ENCODE measurements at places on chromosomes 7 and 10. TPM values are rescaled to one million over a fixed set of nuclear protein-coding genes. Genes with fewer than 3 reads are reported as not detected.
A peak's percentile ranks its signal among the peaks of the same experiment; 100 is the strongest.

Gene LIPM
- polyA plus RNA-seq: not detected

Gene LBX1
- polyA plus RNA-seq: not detected

Gene JAKMIP3
- not detected for polyA plus RNA-seq

GRCh38 chr7:30778255-30779025 lies 7.2 kb downstream of the MINDY4 start:
- H3K27me3 ChIP-seq: no peaks in the 10 kb centered on the region
- no peak for DNase-seq
- no peak overlapping the region for H3K4me3 ChIP-seq

GRCh38 chr7:72316148-72316547 lies 96.0 kb downstream of the CALN1 start:
- H3K36me3 ChIP-seq: no peaks in the 10 kb centered on the region
- no peaks in the 10 kb centered on the region for H3K4me1 ChIP-seq
- H3K27me3 ChIP-seq: no peaks in the 10 kb centered on the region
- H3K27ac ChIP-seq: no peak overlapping the region

DNA sequence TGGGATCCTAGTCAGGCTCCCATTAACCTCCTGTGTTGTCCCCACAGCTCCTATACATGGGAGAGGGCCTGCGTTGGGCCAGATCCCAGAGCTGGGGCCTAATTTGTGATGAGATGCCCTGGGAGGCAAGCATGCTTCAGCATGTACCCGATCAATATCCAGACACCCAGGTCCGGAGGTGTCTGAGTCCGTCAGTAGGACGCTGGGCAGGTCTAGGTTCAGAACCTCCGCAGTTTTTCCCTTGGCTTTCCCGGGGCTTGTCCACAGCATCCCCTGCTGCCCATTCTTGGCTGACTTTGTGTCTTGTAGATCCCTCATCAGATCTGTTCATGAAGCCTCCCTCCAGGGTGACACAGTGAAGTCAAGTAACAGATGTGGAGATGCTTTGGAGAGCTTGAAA lies 32.7 kb upstream of the RBAK start:
- H3K4me1 ChIP-seq: no peaks in the 10 kb centered on the region
- H3K27me3 ChIP-seq: no peaks in the 10 kb centered on the region
- peaks cover 32% of the 10 kb centered on the region for H3K36me3 ChIP-seq
- no peak overlapping the region for H3K27ac ChIP-seq
- no peak for DNase-seq

DNA sequence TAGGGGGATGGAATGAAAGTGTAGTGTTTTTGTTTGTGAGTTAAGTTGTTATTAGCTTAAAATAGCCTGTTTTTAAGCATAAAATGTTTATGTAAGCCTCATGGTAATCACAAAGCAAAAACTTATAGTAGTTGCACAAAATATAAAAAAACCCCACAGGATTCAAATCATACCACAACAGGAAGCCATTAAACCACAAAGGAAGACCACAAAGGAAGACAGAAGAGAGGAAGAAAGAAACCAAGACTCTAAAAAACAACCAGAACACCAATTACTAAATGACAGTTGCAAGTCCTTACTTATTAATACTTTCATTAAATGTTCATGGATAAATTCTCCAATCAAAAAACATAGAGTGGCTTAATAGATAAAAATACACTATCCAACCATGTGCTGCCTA lies 63.6 kb downstream of the ANKRD7 start:
- H3K4me3 ChIP-seq: peak overlapping the region; percentile 31
- H3K36me3 ChIP-seq: peaks cover 20% of the 10 kb centered on the region
- H3K27ac ChIP-seq: no peak overlapping the region
- peak; percentile 19 for DNase-seq
- H3K27me3 ChIP-seq: peaks cover 38% of the 10 kb centered on the region

DNA sequence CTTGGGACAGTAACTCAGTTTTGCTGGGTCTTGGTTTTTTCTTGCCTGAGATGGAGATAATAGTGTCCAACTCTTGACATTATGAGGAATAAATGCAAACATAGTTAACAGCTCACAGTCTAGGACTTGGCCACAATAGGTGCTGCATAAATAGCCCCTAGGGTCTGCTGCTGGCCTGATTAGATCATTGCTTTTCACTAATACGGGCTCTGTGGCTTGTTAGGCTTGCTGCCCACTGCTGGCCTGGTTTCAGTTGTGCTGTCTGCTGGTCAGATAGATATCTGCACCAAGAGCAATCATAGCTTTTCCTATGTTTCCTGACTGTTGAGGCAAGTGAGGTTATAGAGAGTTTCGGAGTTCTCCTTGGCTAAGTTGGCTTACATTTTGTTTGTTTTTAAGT lies 246.1 kb downstream of the DNAJB9 start:
- no peaks in the 10 kb centered on the region for H3K4me1 ChIP-seq
- no peak overlapping the region for H3K4me3 ChIP-seq
- H3K27ac ChIP-seq: no peak overlapping the region
- H3K27me3 ChIP-seq: no peaks in the 10 kb centered on the region
- H3K36me3 ChIP-seq: no peaks in the 10 kb centered on the region

- H3K4me3 ChIP-seq: no peak overlapping the region
- H3K4me1 ChIP-seq: peaks cover 42% of the 10 kb centered on the region
- H3K27ac ChIP-seq: peak overlapping the region; percentile 75
- DNase-seq: no peak
These were observed 8.3 kb upstream of the ZC3HAV1L start for GRCh38 chr7:139043823-139044812.

- H3K27ac ChIP-seq: no peak overlapping the region
- H3K27me3 ChIP-seq: peaks cover 40% of the 10 kb centered on the region
- H3K36me3 ChIP-seq: peaks cover 11% of the 10 kb centered on the region
- no peak overlapping the region for H3K4me3 ChIP-seq
- H3K4me1 ChIP-seq: no peaks in the 10 kb centered on the region
These were observed 100.0 kb downstream of the GRID1 start for GRCh38 chr10:86266446-86267242.

- DNase-seq: no peak
- H3K27ac ChIP-seq: no peak overlapping the region
- no peaks in the 10 kb centered on the region for H3K27me3 ChIP-seq
- H3K36me3 ChIP-seq: no peaks in the 10 kb centered on the region
These were observed 323.0 kb downstream of the C7orf25 start for GRCh38 chr7:42588876-42589275.

GRCh38 chr10:21732067-21732772 lies 198.2 kb downstream of the MLLT10 start:
- H3K27ac ChIP-seq: peak overlapping the region; percentile 24
- DNase-seq: peak; percentile 25
- peaks cover 23% of the 10 kb centered on the region for H3K36me3 ChIP-seq

GRCh38 chr7:85343484-85343883 lies 156.6 kb upstream of the SEMA3D start:
- no peak overlapping the region for H3K27ac ChIP-seq
- H3K4me3 ChIP-seq: no peak overlapping the region
- H3K27me3 ChIP-seq: peaks cover 4% of the 10 kb centered on the region
- no peak for DNase-seq

GRCh38 chr10:11616021-11616420 lies 4.6 kb upstream of the USP6NL start:
- H3K27me3 ChIP-seq: no peaks in the 10 kb centered on the region
- H3K4me3 ChIP-seq: no peak overlapping the region
- H3K4me1 ChIP-seq: peaks cover 16% of the 10 kb centered on the region
- DNase-seq: no peak

- no peak overlapping the region for H3K4me3 ChIP-seq
- H3K27ac ChIP-seq: no peak overlapping the region
- no peaks in the 10 kb centered on the region for H3K27me3 ChIP-seq
- no peaks in the 10 kb centered on the region for H3K36me3 ChIP-seq
These were observed 85.7 kb downstream of the GRB10 start for GRCh38 chr7:50696810-50697582.

GRCh38 chr7:460374-461116 lies 59.1 kb downstream of the PDGFA start:
- H3K4me3 ChIP-seq: no peak overlapping the region
- H3K36me3 ChIP-seq: no peaks in the 10 kb centered on the region
- DNase-seq: no peak
- no peak overlapping the region for H3K27ac ChIP-seq
- H3K4me1 ChIP-seq: no peaks in the 10 kb centered on the region

- DNase-seq: peak; percentile 72
- peaks cover 34% of the 10 kb centered on the region for H3K4me1 ChIP-seq
- peak overlapping the region; percentile 86 for H3K4me3 ChIP-seq
- no peaks in the 10 kb centered on the region for H3K36me3 ChIP-seq
- peak overlapping the region; percentile 93 for H3K27ac ChIP-seq
These were observed 700 bp downstream of the GSAP start for GRCh38 chr7:77415476-77415822.
